ENCODE measurements at places on chromosomes 13 and 19. TPM values are rescaled to one million over a fixed set of nuclear protein-coding genes. Genes with fewer than 3 reads are reported as not detected.

DNA sequence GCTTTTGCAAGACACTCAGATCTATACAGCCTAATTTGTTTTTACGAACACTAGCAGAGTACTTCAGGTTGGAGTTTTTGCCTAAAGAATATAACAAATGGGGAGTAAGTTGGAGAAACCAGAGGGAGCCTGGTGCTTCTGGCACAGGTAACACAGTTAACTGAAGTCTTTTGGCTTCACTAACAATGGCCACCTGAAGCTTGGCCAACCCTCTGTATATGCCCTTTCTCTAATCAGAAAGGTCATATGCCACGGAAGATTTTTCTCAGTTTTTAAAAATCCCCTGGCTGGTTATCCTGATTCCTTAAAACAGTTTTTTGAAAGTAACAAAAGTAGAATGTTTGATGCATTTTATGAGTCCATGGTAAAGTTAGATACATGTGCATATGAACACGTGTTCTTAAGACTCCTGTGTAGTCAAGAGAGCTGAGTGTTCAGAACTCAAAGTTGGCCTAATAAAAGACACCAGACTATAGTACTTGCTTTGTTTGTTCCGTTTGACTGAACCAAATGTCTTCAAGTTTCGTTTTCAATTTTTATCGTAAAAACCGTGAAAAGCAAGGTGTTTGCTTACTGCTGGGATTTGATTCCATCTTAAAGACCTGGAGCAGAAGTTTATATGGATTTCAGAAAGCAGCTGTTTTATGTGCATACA lies 137.5 kb downstream of the KCNRG start:
- DNase-seq: no peak

DNA sequence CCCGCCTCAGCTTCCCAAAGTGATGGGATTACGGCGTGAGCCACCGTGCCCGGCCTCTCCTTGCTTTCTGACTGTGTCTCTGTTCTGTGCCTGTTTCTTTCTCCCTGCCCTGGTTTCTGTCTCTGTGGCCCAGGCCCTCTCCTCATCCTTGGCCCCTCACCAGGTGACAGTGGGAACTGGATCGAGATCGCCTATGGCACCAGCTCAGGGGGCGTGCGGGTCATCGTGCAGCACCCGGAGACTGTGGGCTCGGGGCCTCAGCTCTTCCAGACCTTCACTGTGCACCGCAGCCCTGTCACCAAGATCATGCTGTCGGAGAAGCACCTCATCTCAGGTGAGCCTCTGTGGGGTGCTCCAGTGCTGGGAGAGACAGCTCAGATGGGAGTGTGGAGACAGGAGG lies 9.9 kb downstream of the SHKBP1 start:
- DNase-seq: no peak

DNA sequence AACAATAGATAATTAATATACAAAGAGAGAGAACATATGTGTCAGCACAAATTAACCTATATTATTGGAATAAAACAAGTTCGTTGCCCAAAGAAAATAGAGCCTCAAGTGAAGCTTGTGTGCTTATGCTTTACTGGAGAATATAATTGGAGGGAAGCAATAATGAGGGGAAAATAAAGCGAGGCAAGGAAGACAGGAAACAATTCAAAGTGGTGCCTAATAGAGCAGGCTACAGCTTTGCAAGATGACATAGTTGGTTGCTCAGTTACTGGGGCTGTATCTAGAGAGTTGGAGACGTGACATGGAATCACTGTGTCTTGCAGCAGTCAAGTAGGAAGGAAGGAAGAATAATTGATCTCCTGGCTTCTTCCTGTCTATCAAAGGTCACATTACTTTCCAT lies 21.1 kb upstream of the SLC10A2 start:
- no peak for DNase-seq

DNA sequence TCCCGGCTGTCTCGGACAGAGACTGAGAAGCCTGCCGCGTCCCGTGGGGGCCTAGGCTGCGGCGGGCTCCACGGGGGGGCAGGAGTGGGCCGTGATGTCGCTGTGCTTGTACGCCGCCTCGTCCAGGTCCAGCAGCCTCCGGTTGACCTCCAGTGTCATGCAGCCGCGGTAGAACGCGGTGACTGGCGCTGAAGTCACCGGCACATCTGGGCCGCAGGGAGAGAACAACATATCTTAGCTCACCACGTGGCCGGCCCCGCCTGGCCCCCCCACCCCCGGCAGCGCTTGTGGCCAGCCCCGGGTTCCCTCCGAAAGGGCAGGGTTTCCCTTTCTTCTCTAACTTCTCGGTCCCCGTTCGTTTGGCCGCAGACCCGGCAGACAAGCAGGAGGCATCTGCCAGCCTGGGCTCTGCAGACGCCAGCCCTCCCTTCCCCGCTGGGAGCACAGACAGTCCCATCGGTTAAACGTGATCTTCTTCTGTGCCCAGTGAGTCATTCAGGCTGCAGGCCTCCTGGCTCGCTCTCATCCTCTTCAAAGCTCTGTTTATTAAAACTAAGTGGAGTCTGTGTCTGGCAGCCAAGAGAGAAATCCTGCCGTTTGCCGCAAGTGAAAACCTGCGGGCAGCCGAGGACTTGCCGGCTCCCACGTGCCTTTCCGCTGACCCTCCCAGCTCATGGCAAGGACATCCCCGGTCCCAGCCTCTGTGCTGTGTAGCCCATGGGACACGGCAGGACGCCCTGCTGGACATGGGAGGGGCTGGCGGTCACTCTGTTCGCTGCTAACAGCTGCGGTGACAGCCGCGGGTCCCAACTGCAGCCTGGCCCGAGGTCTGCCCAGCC lies 42.8 kb downstream of the GAS6 start:
- DNase-seq: peak; percentile 87

DNA sequence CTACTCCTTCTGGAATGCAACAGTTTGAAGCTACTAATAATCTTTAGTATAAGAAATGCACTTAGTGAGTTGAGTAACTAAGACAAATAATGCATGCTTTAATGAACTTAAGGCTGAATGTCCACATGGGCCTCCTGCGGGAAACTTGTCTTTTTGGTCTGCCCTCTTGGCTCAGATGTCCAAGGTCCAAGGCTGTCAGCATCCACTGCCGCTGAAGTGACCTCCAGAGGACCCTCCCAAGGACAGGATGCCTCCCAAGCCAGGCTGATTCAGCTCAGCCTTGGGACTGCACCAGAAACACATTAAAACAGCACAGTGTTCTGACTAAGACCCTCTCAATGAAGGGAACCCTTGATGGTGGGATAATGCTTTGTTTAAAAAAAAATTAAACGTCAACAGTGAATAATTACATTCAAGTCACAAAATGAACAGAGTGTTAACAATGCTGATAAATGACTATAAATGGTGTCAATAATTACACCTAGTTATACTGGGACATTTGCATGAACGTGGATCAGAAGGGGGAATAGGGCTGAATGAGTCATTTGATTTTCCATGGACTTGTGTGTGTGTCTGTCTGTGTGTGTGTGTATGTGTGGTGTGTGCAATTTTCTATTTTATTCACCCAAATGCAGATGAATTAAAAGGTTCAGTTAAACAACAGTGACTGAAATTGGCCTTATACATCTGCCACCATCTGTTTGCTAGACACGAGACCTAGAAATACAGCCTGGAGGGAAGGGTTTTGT lies 150.5 kb downstream of the COL4A1 start:
- peak; percentile 48 for DNase-seq

DNA sequence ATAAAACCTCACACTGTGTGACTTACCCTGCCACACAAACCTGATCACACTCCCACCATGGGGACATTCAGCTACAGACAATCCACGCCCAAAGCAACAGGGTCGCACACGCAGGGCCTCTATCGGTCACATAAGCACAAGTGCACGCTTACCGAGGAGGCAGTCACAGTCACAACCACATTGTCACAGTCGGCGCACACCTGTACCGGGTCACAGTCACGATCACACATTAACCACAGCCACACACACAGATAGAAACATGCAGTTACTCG lies 579 bp downstream of the ZNF566 start:
- peak; percentile 66 for DNase-seq

GRCh38 chr19:50415661-50416033 lies 3.1 kb upstream of the SPIB start:
- DNase-seq: peak; percentile 49

DNA sequence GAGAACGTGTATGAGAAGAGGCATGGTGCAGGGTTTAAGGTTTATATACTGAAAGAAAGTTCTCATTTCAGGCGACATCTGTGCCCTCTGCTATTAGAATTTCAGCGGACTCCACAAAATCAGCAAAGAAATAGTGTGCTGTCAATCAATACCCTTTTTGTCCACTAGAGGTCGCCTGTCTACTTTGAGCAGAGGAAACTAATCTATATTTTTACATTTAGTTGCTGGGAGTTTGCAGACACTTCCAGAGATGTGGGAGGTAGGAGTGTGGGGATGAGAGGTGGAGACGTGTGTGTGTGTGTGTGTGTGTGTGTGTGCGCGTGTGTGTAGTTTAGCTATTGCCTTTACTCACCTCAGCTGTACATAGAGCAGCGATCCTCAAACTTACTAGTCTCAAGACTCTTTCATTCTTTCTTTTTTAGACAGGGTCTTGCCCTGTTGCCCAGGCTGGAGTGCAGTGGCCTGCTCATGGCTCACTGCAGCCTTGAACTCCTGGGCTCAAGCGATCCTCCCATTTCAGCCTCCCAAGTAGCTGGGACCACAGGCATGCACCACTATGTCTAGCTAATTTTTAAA lies 9.7 kb downstream of the INAFM1 start:
- no peak for DNase-seq

- no peak for DNase-seq
Measured at GRCh38 chr19:17254636-17255035, 8.9 kb upstream of the NR2F6 start.

DNA sequence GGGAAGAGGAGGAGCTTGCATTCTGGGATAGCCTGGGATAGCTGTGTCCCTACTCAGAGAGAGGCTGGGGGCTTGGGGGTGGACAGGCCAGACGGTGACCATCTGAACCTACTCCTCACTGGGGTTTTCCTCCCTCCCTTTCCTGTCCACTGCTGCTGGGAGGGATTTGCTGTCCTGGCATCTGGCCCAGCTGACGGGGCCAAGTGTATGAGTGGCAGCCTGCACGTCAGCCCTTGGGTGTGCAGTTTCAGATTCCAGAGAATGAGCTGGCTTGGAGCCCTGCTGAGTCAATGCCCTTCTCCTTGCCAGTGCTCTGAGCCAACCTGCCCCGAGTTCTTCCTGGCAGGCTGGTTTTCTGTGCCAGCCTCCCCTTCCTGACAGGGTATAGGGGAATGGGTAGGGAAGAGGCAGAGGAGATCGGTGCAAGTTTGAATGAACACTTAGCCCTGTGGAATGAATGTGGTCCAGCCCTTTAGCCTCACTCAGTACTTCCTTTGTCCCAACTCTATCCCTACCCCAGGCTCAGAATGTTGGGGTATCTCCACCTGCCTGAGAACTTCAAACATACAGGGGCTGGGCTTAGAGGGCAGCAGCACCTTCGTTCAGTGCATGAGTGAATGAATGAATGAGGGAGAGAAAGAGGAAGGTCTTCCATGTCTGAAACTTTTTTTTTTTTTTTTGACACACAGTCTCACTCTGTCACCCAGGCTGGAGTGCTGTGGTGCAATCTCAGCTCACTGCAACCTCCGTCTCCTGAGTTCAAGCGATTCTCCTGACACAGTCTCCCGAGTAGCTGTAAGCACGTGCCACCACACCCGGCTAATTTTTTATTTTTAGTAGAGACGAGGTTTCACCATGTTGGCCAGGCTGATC lies 1.8 kb upstream of the ANGPTL4 start:
- peak; percentile 97 for DNase-seq

- no peak for DNase-seq
Measured at GRCh38 chr19:9727644-9728043, 40.9 kb downstream of the ZNF846 start.

DNA sequence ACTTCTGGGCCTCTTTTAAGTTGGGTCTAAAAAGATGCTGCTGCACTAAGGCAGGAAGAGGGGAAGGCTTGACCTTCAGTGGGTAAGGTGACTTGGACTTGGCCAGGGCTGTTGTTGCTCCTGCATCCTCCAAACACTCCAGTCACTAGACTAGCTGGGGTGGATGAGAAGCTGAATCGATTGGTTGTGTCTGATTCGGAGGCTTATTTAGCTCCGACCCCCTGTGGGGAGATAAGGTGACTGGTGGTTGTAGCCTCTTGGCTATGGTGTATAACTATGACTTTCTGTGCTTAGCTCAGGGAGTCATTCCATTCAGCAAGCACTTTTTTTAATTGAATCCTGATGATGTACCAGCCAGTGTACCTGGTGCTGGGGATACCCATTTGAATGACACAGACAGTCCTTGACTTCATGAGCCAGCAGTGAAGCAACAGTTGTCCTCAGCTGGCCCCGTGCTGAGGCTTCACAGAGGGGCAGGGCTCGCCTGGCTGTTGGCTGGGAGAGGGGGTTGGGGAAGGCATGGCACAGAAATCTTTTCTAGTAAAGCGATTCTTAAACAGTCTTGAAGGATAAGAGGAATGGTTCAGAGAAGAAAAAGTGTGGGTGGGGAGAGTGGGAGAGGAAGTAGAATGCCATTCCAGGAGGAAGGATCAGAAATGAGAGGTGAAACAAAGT lies 9.9 kb downstream of the PCDH8 start:
- DNase-seq: no peak

DNA sequence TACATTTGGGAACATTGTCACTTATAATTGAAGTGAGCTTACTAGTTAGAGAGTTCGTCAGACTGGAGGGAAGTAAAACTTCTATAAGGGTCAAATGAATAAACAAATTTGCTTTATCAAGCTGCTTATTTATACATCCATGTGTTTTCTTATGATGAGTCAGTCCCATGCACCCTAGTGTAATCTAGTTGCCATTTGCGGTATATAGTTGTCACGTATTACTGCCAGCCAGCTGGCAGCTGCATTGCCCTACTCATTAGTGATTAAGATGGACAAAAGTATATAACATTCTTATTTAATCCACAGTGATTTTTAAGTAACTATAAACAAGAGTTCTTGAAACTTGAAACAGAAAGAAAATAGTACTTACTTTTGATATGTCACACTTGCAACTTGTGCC lies 182.4 kb downstream of the GPC6 start:
- DNase-seq: no peak

- no peak for DNase-seq
Measured at GRCh38 chr19:38708413-38709024, 35.8 kb downstream of the CAPN12 start.

GRCh38 chr19:39195755-39196154 lies 1.0 kb upstream of the NCCRP1 start:
- peak; percentile 61 for DNase-seq

The GIPR gene
- 44.9 TPM for total RNA-seq

The ZNF575 gene
- not detected for total RNA-seq

The CEACAM16 gene
- not detected for total RNA-seq

The NLRP4 gene
- not detected for total RNA-seq

The RNF113B gene
- not detected for total RNA-seq

The NCLN gene
- total RNA-seq: 55.1 TPM

The ZNF17 gene
- 21.9 TPM for total RNA-seq

The ZNF534 gene
- not detected for total RNA-seq

The DHRS12 gene
- total RNA-seq: 12.5 TPM

The ZNF610 gene
- total RNA-seq: not detected

The ACP5 gene
- total RNA-seq: 47.5 TPM

Measured in stomach (tissue), 19 donors.